Activated T-helper 1 cell treated with Interleukin-2 at 50 U/mL for 16 hours (primary cell): ENCODE measurements at places on chromosomes 3 and 15.

DNA sequence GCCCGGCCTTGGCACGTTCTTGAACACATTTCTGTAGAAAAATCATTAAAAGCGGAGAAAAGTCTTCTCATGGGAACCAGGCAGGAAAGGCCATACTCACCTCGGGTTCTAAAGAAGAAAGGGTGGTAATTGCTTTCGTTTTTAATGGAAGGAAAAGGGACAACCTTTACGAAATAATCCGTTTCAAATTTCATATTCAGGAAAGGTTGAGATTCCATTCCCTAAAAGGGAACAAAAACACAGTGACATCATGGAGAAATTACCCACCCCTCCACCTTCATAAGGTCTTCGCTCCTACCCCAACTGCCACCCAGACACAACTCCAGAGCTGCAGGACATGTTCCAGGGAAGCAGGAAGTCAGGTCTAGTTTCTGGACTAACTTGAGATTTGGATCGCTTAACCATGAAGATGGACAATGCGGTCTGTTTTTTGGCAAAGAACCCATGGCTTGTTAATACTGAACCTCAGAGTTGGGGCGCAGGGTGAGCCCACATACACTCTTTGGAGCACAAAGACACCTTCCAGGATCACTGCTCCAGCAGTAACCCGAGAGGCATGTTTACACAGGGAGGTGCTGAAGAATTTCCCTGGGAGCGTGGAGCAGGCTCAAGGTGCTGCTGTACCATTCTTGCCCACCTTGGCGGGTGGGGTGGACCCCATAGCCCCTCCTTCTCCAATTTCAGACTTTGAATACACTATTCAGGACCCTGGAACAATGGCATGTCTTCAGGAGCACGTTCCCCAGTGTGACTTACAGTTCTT is 49.2 kb downstream of the SPATA12 start:
- DNase-seq = no peak

- DNase-seq = no peak
These were observed 415.2 kb downstream of the RAP2B start for GRCh38 chr3:153577059-153577736.

DNA sequence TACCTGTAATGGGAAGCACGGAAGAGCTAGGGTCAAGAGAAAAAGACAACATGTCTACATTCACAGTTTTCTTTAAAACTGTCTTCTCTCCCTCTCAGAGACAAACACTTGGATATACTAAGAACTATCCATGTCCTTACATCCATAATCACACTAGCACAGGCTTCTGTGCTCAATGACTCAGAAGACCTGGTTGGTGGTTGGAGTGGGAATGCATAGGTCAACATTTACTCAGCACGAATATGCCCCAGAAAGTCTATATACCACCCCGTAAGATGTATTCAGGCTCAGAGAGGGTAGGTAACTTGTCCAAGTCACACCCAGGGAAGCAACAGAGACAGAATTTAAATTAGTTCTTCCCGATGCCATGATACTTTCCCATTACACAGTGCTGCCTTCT is 891.1 kb downstream of the TUSC7 start:
- DNase-seq = no peak

GRCh38 chr15:59931646-59932261 is 72.4 kb upstream of the FOXB1 start:
- no peak for DNase-seq

- no peak for DNase-seq
These were observed 25.9 kb upstream of the RNU6-1 start for GRCh38 chr15:67865766-67866165.

GRCh38 chr15:91572110-91572509 is 281.4 kb upstream of the SLCO3A1 start:
- no peak for DNase-seq

DNA sequence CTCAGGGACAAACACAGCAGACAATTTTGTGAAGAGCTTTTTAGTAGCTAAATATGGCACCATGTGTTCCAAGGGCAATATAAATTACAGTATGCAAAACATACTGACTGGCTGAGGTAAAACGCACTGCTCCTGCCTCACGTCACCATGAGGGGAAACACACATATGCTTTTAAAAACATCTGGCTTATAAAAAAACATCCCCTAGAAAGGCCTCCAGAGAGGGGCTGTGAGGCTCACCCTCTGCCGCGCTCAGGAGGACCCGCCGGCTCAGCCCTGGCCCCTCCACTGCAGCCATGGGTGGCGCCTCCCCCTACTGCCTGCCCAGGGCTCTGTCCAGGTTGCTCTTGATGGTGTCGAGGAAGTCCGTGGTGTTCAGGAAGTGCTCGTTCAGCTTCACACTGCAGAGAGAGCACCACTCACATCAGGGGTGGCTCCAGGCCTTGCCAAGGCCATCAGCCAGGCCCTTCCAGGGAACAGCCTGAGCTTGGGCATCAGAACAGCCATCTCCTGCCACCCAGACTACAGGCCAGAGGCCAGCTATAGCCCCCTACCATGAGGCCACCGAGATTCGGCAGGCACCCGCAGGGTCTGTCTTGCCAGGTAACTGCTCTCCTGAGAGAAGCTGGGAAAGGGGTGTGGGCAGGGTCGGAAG is 18.2 kb downstream of the IDH2 start:
- no peak for DNase-seq

DNA sequence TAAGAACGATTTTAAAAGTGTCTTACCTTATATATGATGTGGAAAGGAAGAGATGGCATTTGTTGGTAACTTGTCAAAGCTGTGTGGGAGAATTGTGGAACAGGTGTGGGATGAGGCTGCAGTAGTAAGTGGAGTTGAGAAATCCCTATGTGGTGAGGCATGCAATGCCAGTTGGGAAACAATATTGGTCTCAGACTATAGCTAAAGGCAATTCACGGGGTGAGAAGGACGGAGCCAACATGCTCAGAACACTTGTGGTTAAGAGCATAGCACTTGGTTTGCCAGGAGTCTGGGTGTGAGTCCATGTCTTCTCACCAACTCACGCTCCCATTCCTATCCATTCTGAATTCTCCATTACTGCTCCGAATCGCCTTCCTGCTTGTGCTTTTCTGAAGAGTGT is 615.6 kb upstream of the ADAMTS9 start:
- DNase-seq = no peak

DNA sequence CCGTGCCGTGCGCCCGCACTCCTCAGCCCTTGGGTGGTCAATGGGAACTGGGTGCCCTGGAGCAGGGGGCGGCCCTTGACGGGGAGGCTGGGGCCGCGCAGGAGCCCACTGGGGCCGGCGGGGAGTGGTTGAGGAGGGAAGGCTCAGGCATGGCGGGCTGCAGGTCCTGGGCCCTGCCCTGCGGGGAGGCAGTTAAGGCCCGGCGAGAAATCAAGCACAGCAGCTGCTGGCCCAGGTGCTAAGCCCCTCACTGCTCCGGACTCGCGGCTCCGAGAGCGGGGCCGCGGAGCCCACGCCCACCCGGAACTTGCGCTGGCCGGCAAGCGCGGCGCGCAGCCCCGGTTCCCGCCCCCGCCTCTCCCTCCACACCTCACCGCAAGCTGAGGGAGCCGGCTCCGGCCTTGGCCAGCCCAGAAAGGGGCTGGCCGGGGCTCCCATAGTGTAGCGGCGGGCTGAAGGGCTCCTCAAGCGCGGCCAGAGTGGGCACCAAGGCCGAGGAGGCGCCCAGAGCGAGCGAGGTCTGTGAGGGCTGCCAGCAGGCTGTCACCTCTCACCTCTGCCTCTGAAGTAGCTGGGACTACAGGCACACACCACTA is 7.8 kb downstream of the GP9 start:
- DNase-seq = no peak

DNA sequence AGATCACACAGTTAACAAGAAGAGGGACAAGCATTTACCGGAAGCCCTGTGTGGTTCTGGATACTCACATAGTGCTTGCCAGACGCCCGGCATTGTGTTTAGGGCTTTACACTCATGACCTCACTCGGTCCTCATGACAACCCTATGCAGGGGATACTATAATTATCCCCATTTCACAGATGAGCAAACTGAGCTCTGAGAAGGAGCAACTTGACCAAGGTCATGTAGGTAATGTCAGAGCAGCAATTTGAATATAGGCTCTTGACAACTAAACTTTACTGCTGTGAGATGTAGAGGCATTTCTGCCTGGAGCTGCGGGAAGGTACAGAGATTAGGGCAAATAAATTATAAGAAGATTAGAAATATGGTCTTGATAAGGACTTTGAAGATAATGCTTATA is 70.0 kb downstream of the SAMMSON start:
- no peak for DNase-seq
